ENCODE measurements at places on chromosomes 7 and 10.

DNA sequence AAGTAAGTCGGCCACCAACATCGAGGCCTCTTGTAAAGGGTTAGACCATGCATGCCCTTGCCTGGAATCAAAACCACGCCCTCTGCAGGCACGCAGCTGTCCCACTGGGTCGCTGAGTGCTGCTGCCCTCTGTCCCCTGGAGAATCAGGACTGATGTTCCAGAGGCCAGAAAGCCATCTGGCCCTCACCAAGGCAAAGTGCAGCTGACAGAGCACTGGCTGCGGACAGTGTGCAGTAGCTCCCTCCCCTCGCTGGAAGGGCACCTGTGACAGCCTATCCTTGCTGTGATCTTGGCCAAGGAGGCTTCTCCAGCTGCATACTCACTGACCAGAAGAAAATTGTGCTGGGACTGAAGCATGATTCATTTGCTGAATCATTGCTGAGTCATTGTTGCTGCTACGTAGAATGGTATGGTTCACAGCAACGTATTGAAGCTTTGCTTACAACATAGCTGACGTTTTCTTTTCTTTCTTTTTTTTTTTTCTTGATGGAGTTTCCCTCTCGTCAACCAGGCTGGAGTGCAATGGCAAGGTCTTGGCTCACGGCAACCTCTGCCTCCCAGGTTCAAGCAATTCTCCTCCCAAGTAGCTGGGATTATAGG lies 30.4 kb downstream of the DDC start:
- DNase-seq, result peak; percentile 70

- no peak for DNase-seq
Measured at GRCh38 chr10:102675011-102675665, 30.9 kb downstream of the TRIM8 start.

- DNase-seq, result no peak
Measured at GRCh38 chr7:74214816-74215630, 5.2 kb downstream of the LAT2 start.

DNA sequence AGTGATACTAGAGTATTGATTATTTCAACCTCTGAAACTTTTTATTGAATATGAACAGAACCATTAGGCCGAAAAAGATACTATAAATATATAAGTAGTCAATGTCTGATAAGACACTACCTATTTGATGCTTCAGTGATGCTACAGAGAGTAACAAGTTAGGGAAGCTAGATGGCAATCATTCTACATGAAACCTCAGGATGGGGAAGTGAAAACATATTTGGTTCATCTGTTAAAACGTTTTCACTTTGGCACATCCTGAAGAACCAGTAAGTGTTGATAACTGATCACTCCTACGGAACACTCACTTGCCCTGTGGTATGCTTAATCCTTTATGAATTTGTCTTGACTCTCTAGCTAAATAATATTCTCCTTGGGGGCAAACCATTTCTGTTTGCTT lies 1064.9 kb downstream of the NXPH1 start:
- no peak for DNase-seq

DNA sequence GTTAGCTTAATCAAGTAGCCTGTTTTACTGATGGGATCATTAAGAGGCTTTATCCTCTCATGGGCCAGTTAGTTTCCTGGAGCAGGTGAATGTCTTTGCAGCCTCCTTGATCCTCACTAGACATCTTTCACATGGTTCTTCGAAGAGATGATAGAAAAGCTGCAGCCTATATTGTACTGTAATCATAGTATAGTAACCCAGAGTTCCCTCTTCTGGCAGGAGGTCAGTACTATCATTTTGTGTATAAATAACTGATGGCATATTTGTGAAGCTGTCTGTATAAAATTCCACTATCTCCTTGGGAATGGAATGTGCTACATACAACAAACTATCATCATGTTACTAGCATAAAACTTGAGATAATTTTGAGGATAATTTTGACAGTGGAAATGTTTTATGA lies 123.8 kb upstream of the PRPS1L1 start:
- DNase-seq, result no peak

- no peak for DNase-seq
Measured at GRCh38 chr10:126066456-126066855, 170.1 kb downstream of the FANK1 start.

DNA sequence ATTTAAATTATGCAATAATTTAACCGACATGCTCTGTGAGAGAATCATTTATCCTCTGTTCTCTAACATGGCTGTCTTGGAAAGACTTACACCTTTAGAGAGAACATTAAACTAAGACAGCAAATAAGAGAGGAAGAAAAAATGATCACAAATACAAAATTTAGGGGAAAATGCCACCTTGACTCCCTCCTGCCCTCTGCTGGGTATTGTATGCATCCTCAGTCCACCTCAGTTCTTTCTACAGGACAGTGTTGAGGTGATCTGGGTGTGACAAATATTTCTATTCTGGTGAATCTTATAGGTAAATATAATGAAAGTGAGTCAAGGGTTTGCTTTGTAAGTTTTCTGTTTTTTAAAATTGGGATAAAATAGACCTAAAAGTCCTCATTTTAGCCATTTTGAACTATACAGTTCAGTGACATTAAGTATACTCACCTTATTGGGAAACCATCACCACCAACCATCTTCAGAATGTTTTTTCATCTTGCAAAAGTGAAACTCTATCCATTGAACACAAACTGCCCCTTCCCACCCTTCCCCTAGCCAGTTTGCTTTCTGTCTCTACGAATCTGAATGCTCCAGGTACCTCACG lies 61.5 kb upstream of the ELMO1 start:
- peak; percentile 55 for DNase-seq

GRCh38 chr10:107650939-107651338 lies 486.4 kb upstream of the SORCS1 start:
- DNase-seq, result no peak

GRCh38 chr10:13146379-13146778 lies 15.0 kb upstream of the MCM10 start:
- no peak for DNase-seq

GRCh38 chr7:50865450-50865849 lies 82.8 kb upstream of the GRB10 start:
- DNase-seq, result no peak

GRCh38 chr7:32043688-32044087 lies 26.5 kb downstream of the PDE1C start:
- peak; percentile 13 for DNase-seq

GRCh38 chr10:9157656-9158055 lies 1103.2 kb downstream of the GATA3 start:
- DNase-seq, result no peak

DNA sequence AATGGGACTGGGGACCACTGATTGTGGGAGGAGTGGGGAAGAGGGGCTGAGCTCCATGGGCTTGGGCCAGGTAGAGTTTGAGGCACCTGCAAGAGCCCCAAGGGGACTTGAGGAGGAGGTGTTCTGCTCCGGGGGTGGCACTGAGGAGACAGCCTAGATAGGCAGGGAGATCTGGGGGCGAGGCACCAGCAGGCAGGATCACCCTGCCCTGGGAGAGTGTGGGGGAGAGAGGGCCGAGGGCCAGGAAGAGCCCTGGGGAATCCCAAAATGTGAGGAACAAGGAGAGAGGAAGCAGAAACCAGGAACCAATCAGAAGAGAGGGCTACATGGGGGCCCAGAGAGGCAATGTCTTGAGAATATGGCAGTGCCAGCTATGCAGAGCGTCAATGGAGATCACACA lies 34.6 kb downstream of the LEP start:
- peak; percentile 61 for DNase-seq

DNA sequence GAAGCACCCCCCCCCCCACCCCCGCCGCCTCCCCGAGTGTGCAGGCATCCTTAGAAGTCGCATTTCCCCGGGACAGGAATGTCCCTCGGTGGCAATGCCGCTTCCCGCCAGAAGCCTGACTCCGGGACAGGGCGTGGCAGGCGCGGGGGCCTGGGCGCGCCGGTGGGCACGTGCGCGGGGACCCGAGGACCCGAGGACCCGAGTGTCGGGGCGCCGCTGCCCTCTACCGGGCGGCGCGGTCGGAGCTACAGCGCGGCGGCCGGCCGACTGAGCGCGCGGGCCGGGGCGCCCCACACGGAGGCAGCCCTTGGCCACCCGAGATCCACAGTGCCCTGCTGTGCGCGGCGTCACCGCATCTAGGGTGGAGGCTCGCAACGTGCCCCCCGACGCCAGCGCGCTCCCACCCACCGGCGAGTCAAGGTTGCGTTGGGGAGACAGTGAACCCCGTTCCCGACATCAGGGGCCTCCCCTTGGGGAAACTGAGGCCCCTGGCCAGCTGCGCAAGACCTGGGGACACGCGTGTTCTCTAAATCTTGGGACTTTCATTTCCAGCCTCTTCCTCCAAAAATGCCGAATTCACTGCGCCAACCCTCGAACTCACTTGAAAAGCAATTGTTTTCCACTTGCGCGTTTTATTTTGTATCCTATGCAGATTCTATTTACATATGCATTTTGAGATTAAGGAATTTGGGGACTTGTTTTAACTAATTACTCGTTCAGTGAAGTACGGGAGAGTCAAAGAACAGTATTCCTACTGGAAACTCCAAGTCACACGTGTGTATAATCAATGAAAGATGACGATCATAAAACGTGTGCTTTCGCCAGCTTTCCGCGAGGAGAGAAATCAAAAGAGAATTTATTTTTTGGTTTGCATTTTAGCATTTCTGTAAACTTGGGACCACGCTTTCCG lies 3.1 kb upstream of the CUX1 start:
- peak; percentile 61 for DNase-seq

- no peak for DNase-seq
Measured at GRCh38 chr10:49650724-49651034, 28.8 kb upstream of the C10orf53 start.

DNA sequence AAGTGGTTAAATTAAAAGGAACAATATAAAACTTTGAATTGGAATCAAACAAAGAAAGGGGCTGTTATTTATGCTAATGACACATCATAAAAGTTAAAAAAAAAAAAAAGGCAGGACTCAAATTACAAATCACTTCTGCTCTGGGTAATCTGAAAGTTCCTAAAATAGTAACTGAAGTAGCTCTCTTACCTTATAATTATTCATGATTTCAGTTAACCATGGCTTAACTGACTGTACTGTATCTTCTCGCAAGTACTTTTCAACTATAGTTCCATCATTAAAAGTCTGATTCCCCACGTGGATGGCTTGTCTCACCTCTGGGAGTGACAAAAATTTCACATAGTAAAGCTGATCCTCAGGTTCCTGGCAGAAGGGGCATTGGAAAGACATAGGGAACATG lies 82.5 kb downstream of the CPVL start:
- DNase-seq, result no peak

DNA sequence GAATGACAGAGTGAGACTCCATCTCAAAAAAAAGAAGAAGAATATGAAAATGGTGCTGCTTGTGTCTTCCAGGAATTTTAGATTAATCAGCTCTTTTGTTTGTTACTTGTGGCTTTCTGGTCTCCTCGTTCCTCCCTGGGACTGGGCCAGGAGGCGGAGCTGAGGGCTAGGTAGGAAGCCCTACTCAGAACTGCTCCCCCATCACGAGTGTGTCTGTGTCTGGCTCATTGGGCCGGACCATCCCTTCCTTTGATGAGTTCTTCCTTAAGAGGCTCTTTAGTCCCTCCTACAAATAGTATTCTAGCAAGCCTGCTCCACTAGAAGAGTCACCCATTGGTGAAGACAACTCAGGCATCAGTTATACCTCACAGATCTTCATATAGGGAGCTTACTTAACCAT lies 56.8 kb upstream of the YAE1 start:
- no peak for DNase-seq

- no peak for DNase-seq
Measured at GRCh38 chr7:32070051-32070405, 179 bp downstream of the PDE1C start.

Measured in inflammatory macrophage treated with lipopolysaccharide for 1 hour (primary cell).